T-helper 2 cell (primary cell): ENCODE measurements at places on chromosomes 7 and 10.

DNA sequence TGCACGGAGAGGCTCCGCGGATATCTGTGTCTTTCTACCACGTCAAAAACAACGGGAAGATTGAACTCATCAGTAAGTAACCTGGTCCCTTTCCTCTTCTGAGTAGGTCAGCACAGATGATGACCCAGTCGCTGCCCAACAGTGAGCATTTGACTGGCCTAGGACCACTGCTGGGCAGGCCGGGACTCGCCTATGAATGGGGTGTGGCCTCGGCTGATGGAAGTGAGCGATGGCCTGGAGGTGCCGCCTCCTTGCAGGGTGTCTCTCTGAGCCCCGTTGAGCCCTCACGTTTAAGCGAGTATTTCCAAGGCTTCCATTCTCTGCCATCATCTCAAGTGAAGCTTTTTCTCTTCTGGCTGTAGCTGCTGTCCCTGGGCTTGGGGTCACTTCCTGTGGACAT is 18.1 kb downstream of the EIF3B start:
- DNase-seq = no peak

DNA sequence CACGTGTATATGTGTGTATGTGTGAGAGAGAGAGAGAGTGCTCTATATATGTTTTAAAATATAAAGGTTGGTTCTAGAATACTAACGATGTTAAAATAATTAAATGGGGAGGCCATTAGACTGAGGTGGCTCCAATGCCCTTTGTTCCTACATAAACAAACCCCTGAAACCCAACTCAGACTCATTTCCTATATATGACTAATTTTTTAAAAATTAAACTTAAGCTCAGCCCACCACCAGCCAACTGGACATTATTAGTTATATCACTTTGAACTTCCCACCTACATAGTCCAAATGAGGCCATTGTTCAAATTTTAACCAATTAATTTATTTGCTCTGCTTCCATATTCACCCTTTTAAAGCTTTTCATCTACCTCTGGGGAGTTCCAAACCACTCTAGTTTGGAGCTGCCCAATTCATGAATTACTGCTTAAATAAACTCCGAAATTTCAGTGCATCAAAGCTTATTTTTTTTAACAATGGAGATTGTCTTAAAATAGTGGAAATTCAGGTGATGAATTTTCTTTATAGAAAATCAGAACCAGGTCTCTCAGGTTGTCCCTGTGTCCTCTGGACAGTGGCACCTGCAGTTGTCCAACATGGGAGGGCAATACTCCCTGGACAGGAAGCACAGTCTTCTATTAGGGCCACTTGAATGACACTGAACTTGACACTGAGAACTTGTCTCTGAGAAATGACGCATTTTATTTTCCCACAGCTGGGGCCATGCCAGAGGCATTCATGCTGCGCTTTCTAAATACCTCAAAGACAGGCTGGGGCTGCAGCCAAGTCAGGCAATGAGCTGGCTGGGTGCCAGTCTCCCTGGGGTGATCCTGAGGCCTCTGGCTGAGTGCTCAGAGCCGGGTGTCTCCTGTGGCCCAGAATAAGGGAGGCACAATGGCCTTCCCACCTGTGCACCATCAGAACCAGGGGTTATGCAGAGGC is 109.5 kb upstream of the TMEM72 start:
- DNase-seq = no peak

GRCh38 chr10:132662186-132662920 is 123.6 kb downstream of the NKX6-2 start:
- DNase-seq = no peak

- no peak for DNase-seq
Observed at GRCh38 chr10:95517536-95518454, 43.4 kb downstream of the SORBS1 start.

- DNase-seq = no peak
Observed at GRCh38 chr10:62095181-62096122, 173.2 kb downstream of the RTKN2 start.
